Aortic smooth muscle cell (primary cell): ENCODE measurements at places on chromosomes 11 and 22. TPM values are rescaled to one million over a fixed set of nuclear protein-coding genes. Genes with fewer than 3 reads are reported as not detected.

The OR5B3 gene
- not detected in 2 replicates for total RNA-seq

The SYCE3 gene
- 0.79 TPM in 1 of 2 replicates, not detected in the other for total RNA-seq

The DESI1 gene
- total RNA-seq: 10.4 and 11.1 TPM in 2 replicates

The SCGB1D1 gene
- total RNA-seq: not detected in 2 replicates

The SNX19 gene
- 43.6 and 74.0 TPM in 2 replicates for total RNA-seq

The SGSM1 gene
- 1.5 and 2.6 TPM in 2 replicates for total RNA-seq

The KAT5 gene
- total RNA-seq: 50.4 and 53.0 TPM in 2 replicates

The KCNA4 gene
- total RNA-seq: not detected in 2 replicates

The FADS1 gene
- 84.8 and 84.9 TPM in 2 replicates for total RNA-seq

The MUC2 gene
- not detected in 2 replicates for total RNA-seq

The OR4C11 gene
- not detected in 2 replicates for total RNA-seq

The TSGA10IP gene
- total RNA-seq: 0.13 TPM in 1 of 2 replicates, not detected in the other

The OAF gene
- total RNA-seq: 14.0 and 22.1 TPM in 2 replicates

The SAMM50 gene
- total RNA-seq: 38.4 and 44.1 TPM in 2 replicates

The RAB38 gene
- total RNA-seq: 3.3 and 5.9 TPM in 2 replicates
